ENCODE measurements at places on chromosomes 1 and 21.
A peak's percentile ranks its signal among the peaks of the same experiment; 100 is the strongest.

- no peak for DNase-seq
These were observed 80.9 kb downstream of the ATP1A1 start for GRCh38 chr1:116453906-116454305.

- no peak for DNase-seq
These were observed 112.3 kb upstream of the IFFO2 start for GRCh38 chr1:19068639-19069276.

GRCh38 chr1:168082008-168082876 is 54.5 kb downstream of the GPR161 start:
- DNase-seq = peak; percentile 6

- no peak for DNase-seq
These were observed 51.5 kb downstream of the SH3BGR start for GRCh38 chr21:39503123-39503762.

DNA sequence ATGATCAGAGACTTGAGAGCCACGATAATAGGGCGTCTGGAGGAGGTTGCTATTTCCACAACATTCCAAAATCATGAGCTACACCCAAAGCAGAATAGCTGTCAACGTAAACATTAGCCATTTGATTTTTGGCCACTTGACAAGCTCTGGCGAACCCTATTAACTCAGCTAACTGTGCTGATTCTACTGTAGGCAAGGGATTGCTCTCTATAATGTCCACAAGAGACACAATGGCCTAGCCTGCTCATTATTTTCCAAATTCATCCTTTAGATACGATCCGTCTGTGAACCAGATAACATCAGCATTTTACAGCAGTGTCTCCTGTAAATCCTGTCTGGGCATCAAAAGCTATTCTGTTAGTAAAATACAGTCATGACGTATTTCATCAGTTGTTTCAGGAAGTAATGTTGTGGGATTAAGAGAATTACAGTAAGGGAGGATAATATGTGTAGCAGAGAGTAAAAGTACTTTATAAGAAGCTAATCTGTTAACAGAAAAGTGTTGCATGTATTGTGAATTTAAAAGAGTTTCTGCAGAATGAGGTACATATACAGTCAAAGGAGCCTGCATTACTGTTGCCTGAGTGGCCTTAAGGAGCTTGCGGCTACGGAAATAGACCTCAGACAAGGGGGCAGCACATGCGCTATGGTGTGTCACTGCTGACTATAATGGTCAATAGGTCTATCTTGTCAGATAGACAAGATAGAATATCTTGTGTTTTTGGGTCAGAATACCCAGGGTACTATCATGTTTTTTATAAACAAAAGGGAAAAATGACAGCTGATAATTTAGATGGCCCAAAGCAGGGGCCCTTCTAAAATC is 44.9 kb upstream of the TINAGL1 start:
- no peak for DNase-seq

DNA sequence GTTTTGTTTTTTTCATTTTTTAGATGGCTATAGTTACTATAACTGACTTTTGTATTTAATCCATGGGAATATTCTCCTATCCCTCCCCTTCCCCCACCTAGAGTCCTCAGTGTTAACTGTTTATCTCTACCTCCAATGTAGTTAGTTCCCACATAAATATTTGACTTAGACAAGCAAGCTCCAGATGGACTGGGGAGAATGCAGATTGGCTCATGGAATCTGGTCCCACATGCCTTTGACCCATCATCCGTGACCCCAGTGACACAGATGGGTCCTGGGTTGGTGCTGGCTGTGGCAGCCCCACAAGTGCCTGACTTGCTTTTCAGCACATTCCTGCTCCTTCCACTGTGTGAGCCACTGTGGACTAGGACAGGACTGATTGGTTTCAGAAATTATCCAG is 41.8 kb downstream of the ATP2B4 start:
- no peak for DNase-seq

DNA sequence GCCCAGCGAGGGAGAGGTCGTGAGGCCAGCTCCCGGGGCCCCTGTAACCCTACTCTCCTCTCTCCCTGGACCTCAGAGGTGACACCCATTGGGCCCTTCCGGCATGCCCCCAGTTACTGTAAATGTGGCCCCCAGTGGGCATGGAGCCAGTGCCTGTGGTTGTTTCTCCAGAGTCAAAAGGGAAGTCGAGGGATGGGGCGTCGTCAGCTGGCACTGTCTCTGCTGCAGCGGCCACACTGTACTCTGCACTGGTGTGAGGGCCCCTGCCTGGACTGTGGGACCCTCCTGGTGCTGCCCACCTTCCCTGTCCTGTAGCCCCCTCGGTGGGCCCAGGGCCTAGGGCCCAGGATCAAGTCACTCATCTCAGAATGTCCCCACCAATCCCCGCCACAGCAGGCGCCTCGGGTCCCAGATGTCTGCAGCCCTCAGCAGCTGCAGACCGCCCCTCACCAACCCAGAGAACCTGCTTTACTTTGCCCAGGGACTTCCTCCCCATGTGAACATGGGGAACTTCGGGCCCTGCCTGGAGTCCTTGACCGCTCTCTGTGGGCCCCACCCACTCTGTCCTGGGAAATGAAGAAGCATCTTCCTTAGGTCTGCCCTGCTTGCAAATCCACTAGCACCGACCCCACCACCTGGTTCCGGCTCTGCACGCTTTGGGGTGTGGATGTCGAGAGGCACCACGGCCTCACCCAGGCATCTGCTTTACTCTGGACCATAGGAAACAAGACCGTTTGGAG is 23.7 kb upstream of the TNFRSF1B start:
- DNase-seq = no peak

DNA sequence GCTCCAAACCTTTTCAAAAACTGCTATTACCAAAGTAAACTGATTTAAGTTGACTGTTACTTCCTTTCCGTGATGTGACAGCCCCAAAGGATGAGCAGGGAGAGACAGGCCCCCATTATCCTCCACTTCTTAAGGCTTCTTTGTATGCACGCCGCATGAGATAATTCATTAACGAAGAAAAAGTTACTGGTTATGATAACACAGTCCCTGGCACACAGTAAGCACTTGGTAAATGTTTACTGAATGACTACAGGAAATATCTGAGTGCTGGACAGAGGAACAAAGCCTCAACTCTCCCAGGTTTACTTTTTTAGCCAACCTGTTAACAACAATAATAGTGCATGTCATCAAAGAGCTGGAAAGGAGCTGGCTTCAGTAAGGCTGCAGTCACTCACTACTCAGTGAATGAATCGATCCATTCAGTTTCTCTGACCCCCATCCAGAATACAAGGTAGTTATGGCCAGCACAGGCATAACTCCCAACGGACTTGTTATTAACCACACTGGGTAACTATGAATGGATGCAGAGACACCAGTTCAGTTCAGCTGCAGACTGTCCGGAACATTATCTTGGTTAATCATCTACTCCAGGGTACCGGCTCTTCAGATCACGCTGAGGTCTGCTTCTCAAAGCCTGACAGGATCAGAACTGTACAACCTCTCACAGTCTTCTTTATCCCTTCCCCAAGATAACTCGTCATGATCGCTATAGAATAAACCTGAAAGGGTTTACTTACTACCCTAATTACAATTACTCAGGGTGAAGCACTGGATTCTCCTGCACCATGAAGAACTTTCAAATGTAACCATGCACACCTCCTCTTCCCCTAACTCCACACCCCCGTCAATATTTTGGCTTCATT is 58.3 kb downstream of the TGFBR3 start:
- no peak for DNase-seq

DNA sequence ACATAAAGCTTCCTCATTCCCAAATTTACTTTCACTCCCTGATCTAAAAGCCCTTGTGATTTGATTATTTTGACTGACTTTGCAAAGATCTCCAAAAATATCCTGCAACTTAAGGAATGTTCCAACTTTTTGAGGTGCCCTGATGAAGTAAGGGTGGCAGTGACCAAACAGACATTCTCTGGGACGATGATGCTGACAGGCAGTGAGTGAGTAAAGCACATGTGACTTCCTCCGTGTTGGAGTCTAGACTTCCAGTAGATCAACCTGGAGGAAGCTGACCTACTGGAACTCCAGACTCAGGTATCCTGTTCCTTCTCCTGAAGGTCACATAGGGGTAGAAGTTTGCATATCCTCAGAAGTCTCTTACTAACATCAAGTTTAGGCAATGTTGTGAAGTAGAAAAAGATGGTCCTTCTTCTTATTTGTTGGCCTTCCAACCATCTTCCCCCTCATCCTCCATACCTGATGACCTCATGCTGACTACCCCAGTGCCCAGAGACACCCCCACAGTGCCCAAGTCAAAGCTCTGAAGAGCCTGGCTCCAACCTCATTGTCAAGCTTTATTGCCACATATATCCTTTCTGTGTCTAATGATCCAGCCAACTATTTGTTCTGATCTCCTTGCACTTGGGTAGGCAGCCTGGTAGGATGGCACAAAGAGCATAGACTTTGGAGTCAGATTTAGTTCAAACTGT is 16.0 kb downstream of the TNFSF4 start:
- DNase-seq = no peak

DNA sequence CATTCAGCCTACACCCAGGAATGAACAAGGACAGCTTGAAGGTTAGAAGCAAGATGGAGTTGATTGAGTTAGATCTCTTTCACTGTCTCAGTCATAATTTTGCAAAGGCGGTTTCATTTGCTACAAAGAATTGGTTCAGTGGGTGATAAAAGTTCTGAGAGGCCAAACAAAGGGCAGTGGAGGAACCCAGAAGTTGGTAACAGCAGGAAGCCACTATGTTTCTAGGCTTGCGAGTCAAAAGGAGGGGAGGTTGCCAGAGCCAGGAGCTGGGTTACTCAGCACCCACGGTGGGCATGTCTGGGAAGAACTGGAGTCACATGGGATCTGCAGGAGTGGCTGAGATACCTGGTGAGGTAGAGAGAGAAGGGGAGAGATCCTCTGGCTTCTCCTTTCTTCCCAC is 64.2 kb upstream of the MRPS6 start:
- DNase-seq = no peak

- no peak for DNase-seq
These were observed 143.0 kb upstream of the GRIK3 start for GRCh38 chr1:37177230-37177864.

- no peak for DNase-seq
These were observed 1.6 kb downstream of the ADAM15 start for GRCh38 chr1:155052439-155053395.

- DNase-seq = no peak
These were observed 8.3 kb downstream of the TENT5C start for GRCh38 chr1:117613969-117614729.

- no peak for DNase-seq
These were observed 8.8 kb downstream of the CDA start for GRCh38 chr1:20597650-20598049.

DNA sequence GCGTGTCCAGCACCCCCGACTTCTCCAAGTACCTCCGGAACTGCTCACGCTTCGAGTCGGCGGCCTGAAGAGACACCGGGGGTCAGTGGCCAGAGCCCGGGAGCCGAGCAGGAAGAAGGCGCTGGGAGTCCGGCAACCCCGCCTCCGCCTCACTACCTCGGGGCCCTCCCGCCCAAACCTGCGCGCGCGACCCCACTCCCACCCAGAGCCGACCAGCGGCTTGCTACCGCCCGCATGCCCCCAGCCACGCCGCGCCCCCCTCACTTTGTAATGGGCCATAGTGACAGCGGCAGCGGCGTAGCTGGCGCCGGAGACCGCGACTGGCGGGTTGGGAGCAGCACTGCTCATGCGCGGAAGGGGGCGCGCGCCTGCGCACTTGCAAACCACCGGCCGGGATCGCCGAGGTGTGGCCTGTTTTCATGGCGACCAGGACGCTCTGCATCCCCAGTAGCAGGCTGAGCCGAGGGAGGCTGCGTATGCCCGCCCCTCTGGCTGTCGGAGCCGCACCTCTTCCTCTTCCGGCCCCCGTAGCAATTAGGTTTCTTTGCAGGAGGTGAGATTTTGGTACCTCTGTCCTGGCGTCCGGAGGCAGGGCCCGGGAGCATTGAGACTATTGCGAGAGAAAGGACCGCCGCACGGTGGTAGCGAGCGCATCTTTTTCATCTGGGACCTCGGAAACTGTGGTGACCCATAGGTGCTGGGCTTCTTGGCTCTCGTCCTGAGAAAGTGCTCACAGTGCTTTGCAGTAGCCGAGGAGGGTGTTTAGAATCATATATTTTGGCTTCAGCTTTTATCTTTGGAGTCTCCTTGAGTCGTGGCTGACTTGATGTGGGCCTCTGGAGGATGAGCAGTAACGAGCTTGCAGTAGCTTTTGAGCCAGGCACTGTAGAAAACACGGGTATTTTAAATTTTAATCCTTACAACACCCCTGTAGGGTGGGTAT is at the start of gene MYCBP:
MYCBP (minus strand) TSS at position 322 of the 943 bp plus-strand sequence; CDS start at position 279, 43 bp downstream.
- DNase-seq = peak; percentile 95

DNA sequence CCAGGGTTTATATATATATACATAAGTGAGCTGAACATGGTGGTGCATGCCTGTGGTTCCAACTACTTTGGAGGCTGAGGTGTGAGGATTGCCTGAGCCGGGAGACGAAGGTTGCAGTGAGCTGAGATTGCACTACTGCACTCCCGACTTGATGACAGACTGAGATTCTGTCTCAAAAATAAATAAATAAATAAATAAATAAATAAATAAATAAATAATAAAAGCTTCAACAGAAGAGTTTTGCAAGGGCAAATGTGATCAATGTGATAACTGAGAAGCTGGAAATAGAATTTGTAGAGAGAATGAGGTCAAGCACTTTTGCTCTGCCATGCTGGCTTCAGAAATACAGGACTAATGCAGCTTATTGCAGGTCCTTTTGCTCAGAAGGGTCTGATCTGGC is 855.8 kb upstream of the PRMT6 start:
- no peak for DNase-seq

- no peak for DNase-seq
These were observed 10.9 kb upstream of the SLC25A24 start for GRCh38 chr1:108211014-108211413.

DNA sequence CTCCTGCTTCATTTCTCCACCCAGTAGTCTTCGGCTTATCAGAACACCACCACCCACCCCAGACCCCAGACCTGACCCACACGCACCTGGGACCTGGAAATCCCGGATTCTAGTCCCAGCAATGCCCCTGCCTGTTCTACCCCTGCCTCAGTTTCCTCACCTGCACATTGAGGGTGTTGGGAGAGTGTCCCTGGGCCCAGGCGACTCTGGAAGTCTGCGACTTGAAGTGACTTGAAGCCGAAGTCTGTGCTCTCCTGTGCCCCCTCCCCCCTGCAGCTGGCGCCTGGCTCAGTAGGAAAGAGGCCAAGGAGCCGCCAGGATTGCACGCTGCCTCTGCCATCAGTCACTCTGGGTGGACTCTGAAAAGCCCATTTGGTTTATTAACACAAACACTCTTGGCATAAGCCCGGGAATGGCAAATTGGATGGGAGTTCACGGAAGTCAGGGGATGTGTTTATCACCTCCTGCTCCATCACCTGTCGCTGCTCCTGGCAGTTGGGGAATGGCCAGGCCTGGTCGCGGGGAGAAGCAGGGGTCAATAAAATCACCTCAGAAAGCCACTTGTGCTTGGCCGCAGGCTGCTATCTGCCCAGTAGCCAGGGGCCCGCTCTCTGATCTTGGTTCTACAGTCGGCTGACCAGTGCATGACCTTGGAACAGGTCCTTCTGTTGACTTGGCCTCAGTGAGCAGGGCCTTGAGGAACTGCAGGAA is 132.7 kb downstream of the ACTL8 start:
- no peak for DNase-seq

GRCh38 chr1:166322470-166322869 is 155.7 kb upstream of the FAM78B start:
- DNase-seq = no peak

GRCh38 chr1:172733815-172734214 is 74.9 kb downstream of the FASLG start:
- no peak for DNase-seq

GRCh38 chr1:96236156-96236739 is 485.3 kb upstream of the PTBP2 start:
- DNase-seq = no peak

GRCh38 chr1:201653233-201653632 is 114.3 kb downstream of the NAV1 start:
- DNase-seq = no peak
